ENCODE measurements at places on chromosomes 1 and 21. TPM values are rescaled to one million over a fixed set of nuclear protein-coding genes. Genes with fewer than 3 reads are reported as not detected.

GRCh38 chr21:31343680-31344480, at the start of gene TIAM1:
TIAM1 (minus strand) TSS chr21:31344261; CDS start chr21:31266972, 77,289 bp downstream.
- no peaks in the 10 kb centered on the region for H3K36me3 ChIP-seq
- H3K27me3 ChIP-seq = peaks cover 20% of the 10 kb centered on the region
- H3K27ac ChIP-seq = peak within 1 kb of the TSS; percentile 82
- H3K4me1 ChIP-seq = peaks cover 40% of the 10 kb centered on the region
- peak within 1 kb of the TSS; percentile 90 for H3K4me3 ChIP-seq

PAPPA2 gene
- 0.10 TPM for total RNA-seq

DNA sequence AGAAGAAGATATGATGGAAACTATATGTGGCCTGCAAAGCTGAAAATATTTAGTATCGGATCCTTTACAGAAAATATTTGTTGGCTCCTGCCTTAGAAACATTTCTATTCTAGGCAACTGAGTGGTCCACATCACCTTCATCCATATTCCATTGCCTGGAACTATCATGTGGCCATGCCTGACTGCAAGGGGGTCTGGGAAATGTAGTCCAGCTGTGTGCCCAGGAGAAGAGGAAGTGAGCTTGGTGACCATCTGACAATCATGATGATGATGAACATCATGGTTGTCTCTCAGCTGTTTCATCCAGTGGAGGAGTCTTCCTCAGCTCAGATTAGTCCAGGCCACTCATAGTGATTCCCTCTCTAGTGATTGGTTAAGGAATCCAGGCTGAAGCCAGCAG, 61.8 kb upstream of the IFNLR1 start:
- H3K27me3 ChIP-seq = peaks cover 5% of the 10 kb centered on the region
- H3K4me3 ChIP-seq = no peak overlapping the region
- no peaks in the 10 kb centered on the region for H3K4me1 ChIP-seq

GRCh38 chr21:36966821-36967768, 626 bp upstream of the HLCS start:
- no peak for DNase-seq
- H3K4me3 ChIP-seq = peak overlapping the region; percentile 79
- peak overlapping the region; percentile 72 for H3K27ac ChIP-seq
- H3K27me3 ChIP-seq = no peaks in the 10 kb centered on the region
- no peaks in the 10 kb centered on the region for H3K36me3 ChIP-seq

EFNA1 gene
- not detected for total RNA-seq

- H3K27ac ChIP-seq = no peak overlapping the region
- H3K4me3 ChIP-seq = no peak overlapping the region
- H3K36me3 ChIP-seq = no peaks in the 10 kb centered on the region
- H3K4me1 ChIP-seq = peaks cover 27% of the 10 kb centered on the region
These were observed 74.5 kb downstream of the MRPS6 start for GRCh38 chr21:34147792-34148418.
